ENCODE measurements at places on chromosomes 5 and 9.

DNA sequence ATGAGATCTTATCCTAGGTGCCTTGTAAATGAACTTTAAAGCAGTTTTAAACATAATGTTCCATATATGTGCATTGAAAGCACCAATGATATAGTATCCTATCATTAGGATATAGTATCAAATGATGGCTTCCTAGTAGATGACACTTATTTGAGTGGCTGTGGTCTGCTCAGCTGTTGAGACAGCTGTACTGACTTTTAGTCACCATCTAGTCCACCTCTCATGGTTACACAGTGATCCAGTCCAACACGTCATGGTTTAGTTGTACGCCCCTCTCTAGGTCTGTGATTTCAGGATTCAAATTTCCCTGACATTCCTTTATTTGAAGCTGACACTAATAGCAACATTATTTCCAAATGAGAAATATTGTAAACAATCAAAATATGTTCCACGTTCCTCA is 127.3 kb upstream of the TUT7 start:
- DNase-seq: no peak

DNA sequence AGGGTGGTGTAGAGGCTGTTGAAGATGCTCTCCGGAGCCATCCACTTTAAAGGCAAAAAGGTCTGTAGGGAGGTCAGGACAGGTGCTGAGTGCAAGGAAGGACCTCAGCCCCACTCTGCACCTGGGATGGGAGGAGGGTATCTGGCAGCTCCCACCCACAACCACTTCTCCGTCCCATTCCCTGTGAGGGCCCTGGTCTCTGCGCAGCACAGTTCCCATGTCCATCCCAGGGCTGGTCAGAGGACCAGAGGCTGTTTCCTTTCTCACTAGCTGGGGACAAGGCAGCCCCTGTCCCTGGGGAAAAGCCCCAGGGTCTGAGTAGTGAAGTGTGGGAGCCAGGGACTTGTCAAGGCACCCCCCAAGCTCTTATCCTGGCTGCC is 33.7 kb upstream of the CSF1R start:
- DNase-seq: no peak

DNA sequence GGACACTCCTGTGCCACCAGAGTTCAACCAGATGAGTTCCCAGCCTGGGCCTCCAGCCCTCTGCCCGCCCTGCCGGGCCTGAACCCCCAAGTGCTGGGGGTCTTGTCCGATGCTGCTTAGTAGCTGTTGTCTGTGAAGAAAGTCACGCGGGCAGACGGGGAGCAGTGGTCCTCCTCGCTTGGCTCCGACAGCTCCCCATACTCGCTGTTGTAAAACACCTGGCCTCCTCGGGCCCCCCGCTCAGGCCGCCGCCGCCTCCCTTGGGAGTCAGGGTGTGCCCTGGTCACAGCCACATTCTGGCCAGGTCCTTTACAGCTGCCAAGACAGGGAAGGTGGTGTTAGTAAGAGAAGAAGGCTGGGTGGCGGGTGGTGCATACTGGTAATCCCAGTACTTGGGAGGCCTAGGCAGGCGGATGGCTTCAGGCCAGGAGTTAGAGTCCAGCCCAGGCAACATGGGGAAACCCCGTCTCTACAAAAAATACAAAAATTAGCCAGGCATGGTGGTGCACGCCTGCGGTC is 11.8 kb upstream of the SCGB3A1 start:
- DNase-seq: no peak

DNA sequence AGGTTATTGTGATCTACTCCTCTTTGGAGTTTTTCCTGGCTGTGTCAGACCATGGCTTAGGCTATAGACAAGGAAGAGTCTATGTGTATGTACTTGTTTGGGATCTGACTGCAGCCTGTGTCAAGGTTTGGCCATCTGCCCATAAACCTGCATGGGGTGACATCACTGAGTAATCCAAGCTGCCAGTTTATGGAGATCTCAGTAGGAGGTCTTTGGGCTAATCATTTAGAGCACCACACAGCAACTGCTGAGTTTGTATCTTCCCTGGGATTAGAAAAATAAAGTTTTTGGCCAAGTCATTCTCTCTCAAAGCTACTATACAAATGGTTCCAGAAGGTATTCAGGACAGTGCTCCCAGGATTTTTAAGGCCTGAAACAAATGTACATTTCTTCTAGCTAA is 65.5 kb upstream of the HSPB3 start:
- no peak for DNase-seq

DNA sequence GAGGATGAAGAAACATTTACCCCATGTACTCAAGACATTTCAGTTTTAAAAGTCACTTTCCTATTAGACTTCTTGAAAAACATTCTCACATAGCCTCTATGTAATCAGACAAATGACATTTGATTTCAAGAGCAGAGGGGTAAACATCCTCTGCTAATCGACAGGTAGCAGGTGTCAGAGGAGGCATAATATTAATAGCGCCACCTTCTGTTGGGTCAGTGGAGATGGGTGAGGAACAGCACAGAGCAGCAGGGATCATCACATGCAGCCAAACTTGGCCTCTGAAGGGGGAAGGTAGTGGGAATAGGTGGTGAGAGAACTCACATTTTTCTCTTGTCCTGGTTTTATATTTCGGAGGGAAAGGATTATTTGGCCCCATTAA is 3.3 kb upstream of the LSM11 start:
- no peak for DNase-seq

DNA sequence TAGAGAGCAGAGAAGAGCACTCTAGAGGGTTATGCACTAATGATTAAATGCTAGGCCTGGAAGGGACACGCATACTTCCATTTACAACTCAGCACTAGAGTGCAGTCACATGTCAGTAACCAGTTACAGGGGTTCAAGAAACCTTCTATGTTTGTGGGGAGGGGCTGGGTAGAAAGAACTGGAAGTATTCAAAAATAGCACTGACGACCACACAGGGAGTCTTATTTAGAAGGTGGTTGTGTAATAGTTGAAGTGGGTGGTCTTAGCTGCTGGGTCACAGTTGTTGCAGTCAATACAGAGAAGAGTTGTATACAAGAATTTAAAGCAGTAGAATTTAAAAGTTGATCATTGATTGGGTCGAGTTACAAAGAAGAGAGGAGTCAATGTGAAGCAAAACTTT is 15.4 kb downstream of the AOPEP start:
- DNase-seq: no peak

GRCh38 chr5:125496393-125496792 is 750.0 kb upstream of the ZNF608 start:
- DNase-seq: no peak

DNA sequence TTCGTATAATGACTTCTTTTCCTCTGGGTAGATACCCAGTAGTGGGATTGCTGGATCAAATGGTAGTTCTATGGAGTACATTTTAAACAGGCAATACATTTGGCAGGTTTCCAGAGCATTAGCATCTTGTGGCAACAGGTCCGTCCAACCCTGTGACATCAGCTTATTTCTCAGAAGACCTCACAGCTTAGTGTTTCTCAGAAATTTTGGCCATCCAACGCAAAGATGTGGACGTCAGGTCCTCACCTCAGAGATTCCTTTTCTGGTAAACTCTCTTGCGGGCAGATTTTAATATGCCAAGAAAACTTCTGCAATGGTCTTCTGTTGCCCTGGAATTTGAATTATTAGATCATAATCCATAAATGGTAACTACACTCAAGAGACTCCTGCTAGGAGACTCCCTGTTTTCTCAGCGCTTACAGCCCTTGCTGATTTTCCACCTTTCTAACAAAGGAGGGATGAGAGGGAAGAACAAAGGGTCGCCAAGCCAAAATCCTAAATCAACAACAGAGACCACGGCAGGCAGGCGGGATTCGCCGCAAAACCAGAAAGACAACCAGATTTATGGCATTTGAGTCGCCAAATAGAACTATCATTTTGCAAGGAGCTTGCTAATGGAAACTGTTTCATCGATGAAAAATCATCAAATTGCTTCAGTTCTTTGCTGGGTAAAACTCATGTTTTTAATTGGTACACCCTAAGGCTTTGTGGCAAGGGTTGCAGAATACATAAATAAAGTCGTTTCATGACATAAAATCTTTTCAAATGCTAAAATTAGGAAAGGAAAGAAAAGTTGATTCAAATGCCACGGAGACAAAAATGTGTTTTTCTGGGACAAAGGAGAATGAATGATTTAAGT is 34.1 kb upstream of the PLPP1 start:
- no peak for DNase-seq

GRCh38 chr5:2164586-2164985 is 281.9 kb upstream of the IRX4 start:
- DNase-seq: no peak

DNA sequence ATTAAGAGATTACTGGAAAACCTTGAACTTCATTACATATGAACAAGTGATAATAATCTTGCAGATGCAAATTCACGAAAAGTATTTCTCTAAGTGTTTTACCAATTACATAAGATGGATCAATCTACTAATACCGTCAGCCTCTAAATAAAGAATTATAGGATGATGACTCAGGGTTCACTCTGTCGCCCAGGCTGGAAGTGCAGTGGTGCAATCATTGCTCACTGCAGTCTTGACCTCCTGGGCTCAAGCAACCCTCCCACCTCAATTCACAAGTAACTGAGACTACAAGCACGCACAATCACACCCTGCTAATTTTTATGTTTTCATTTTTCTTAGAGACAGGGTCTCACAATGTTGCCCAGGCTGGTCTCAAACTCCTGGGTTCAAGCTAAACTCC is 56.1 kb downstream of the CHD1 start:
- no peak for DNase-seq

- no peak for DNase-seq
These were observed 190.5 kb downstream of the NXNL2 start for GRCh38 chr9:88725300-88726019.

- DNase-seq: no peak
These were observed 102.3 kb downstream of the APBA1 start for GRCh38 chr9:69569738-69570451.

DNA sequence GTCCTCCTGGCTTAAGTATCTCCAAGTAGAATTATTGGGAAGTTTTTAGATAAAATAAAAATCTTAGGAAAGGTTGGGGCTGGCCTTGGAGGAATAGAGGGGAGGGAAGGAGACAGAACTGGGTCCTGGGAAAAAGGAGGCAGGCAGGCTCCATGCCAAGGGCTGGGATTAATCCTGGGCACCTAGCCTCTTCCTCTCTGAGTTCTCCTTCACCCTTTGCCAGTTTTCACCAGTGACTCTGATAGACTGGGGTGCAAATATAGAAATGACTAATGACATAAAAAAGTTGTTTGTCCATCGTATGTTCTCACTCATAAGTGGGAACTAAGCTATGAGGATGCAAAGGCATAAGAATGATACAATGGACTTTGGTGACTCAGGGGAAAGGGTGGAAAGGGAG is 81.9 kb downstream of the RMI1 start:
- no peak for DNase-seq

DNA sequence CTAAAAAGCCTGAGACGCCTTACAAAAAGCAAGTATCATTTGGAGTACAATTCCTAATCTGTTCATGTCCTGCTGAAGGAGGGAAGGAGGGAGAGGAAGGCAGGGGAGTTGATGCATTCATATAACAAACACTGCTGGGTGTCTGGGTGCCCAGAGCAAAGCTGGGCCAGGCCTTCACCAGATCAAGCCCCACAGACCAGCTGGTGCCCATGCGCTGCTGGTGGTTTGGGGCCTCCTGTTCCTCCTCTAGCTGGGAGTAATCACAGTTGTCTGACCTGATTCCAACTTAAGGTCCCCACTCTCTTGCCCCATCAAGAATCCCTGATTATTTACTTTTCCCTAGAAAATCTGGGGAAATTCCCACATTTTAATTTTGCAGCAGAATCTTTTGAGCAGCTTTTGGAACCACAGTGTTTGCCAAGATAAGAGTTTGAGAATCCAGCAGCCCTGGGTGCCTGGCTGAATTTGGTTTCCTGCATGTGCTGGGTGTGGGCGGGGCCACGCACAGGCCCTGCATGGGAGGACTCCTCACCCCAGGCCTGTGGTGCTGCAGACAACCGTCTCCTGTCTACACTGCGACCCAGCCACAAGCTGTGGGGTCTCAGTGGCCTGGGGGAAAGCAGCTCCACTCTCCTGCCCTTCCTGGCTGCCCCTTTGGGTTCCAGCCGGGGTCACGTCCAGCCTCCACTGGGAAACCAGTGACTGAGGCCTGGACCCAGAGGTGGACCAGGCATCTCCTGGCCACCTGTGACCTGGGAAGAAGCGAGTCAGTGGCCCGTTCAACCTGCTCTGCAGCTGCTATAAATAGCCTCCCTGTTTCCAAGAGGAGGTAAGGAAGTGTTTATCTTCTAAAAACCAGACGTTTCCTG is 47.5 kb downstream of the NEURL1B start:
- DNase-seq: no peak

DNA sequence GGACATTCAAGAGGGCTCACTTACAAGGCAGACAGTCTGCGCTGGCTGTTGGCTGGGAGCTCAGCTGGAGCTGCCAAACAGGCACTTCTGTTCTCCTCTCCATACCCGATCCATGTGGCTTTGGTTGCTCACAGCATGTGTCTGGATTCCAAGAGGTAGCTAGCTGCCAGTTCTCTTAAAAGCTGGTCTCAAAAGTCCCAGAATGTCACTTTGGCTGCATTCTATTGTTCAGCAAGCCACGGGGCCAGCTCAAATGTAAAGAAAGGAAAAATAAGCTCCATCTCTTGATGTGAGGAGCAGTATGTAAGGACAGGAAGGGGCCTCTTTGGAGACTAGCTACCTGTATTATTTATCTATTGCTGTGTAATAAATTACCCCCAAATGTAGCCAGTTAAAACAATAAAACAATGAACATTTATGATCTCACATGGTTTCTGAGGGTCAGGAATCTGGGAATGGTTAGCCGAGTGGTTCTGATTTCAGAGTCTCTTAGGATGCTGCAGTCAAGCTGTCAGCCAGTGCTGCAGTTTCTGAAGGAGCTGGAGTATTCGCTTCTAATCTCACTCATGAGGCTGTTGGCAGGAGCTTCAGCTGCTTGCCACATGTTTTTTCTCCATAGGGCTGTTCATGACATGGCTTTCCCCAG is 112.7 kb upstream of the CLINT1 start:
- DNase-seq: no peak

DNA sequence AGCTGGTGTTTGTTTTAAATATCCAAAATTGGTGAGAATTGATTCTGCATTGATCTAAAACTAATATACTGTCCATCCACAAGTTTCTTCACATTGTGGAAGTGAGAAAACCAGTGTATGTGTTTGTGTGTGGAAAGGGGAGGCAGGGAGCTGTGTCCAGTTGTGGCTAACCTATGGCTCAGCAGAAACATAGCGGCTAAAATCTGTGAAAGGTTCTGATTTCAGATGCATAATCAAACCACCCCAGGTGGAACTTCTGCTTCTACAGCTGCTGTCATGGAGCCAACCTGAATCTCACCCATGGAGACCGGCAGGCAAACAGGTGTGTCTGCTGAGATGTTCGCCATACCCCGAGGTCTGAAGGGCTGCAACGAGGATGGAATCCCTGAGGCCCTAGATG is at the start of gene TAF11L14:
Gene TAF11L14 (plus strand): TSS at position 301 of the 400 bp plus-strand sequence.
- no peak for DNase-seq

GRCh38 chr9:93595461-93595860 is 19.1 kb downstream of the PHF2 start:
- DNase-seq: no peak

Measured in stimulated activated CD8-positive, alpha-beta memory T cell treated with anti-CD3 and anti-CD28 coated beads, Interleukin-2, amount 100 ng/mL, for 1 hour (primary cell).